Chondrocyte (in vitro differentiated cells): ENCODE measurements at places on chromosomes 3 and 15. TPM values are rescaled to one million over a fixed set of nuclear protein-coding genes. Genes with fewer than 3 reads are reported as not detected.

DNA sequence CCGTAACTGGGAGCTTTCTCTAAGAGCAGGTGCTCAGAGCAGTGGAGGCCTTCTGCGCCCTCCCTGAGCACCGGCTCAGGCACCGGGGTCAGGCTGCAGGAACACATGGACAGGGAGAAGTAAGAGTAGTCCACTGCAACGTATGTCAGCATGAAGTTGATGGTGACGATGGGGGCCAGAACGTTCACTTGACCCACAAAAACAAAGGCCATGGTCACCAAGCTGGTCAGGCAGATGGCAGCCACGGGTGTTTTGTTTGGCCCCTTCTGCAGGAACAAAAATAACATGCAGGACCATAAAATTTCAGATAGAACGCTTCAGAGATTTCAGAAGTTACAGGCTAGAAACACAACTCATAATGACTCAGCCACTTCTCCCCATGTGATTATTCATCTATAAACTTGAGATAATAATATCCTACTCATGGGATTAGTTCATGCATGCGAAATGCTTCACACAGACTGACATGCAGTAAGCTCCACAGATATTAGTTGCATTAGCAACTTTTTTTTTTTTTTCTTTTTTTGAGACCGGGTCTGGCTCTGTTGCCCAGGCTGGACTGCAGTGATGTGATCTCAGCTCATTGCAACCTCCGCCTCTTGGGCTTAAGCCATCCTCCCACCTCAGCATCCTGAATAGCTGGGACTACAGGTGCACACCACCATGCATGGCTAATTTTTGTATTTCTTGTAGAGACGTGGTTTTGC lies 52.2 kb upstream of the HEG1 start:
- no peak for DNase-seq

- no peak for DNase-seq
These were observed 97.5 kb downstream of the ARHGEF26 start for GRCh38 chr3:154218728-154219127.

DNA sequence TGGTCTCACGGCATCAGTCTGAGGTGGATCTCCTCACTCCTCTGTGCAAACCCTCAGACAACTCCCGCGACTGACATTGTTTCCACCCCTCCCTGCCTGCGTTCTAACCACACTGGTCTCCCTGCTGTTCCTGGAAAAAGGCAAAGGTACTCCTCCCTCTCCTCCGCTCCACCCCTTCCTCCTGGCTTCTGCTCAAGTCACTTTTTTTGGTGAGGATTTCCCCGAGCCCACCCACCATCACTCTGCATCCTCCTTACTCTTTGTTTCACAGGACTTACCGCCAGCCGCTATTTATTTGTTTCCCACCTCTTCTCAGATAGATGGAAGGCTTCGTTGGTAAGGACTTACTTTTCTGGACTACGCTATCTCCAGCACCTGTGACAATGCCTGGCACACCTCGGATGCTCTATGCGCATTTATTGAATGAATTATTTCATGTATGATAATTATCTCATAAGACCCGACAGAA lies 25.6 kb downstream of the PRR23E start:
- no peak for DNase-seq

PYDC2 gene
- total RNA-seq: not detected in 3 replicates

DNA sequence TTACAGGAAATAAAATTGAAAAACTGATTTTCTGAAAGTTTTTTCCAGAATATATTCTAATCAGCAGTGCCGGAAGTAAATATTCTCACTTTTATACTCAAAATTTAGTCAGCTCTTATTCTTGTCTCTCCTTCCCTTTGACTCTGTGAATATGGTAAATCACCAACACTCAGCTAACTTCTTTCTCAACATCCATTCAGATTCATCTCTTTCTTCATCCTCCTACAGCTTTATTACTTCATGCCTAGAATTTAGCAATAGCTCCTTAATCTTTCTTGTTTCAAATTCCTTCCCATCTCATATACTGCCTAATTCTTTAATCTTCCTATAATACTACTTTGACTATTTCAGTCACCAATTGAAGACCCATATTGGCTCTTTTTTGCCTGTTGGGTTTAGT lies 67.9 kb downstream of the FGF7 start:
- no peak for DNase-seq

TERC gene
- total RNA-seq: 0.99 to 1.4 TPM in 2 of 3 replicates, not detected in the other

RAB6B gene
- 16.2 to 29.6 TPM (median 25.7 TPM) in 3 replicates for total RNA-seq

DNA sequence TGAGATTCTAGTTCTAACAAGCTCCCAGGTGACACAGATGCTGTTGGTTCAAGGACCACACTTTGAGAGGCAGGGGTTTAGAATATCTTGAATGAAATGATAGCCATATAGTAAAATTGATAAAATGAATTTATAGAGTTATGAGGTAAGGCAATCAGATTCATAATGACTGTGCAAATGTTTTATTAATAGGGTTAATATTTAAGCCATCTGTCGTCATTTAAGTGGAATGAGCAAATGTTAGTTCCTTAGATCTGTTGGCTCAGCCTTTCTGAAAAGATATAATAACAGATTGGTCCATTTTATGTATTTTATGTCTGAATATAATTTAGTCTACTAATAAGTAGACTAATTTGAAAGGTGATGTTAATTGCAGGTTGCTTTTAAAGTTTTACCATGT lies 12.9 kb downstream of the REC114 start:
- DNase-seq: no peak

DNA sequence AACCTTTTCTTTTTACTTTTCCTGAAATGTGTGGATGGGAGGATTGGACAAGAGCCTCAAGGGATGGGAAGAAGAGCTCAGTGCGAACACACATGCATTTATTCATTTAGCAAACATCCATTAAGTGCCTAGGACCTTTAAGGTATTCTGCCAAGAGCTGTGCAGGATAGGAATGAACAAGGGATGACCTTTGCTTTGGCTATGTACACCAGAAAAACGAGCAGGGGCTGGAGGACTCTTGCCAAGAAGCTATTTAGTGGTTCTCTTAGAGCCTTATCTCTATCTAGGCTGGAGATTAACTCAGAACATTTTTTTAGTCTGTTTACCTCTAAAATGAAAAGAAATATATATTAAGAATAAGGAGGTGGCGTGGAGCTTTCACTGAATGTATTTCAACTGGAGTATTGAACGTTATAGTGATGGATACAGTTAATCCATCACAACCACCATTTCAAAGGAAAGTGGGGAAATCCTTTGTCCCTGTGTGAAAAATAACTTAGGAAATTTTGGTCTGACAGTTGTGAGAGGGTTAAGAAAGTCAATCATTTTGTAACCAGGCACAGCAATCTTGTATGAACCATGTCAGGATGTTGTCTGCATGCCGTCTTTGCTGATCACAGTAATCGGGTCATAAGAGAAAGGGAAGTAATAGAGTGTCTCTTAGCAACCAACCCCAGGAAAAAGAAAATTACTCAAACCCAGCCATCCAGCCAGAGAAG lies 279.0 kb downstream of the LPP start:
- no peak for DNase-seq

DNA sequence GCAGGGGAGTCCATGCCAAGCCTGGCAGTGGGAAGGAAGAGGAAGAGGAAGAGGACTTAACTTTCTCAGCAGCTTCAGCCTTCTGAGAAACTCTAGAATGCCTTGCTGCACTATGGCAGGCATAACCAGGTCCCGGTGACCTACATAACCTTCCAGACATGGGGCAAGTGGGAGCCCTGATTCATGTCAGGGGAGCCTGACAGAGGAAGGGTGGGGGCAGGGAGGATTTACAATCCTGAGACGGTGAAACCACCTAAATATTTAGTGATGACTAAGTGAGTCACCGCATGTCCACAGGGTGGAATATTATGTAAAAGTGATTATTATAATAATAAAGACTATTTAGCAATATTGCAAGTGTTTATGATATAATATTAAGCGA lies 46.7 kb downstream of the AMOTL2 start:
- DNase-seq: no peak

GRCh38 chr3:182861348-182861747 lies 68.0 kb downstream of the ATP11B start:
- no peak for DNase-seq

NECTIN3 gene
- 32.0 to 36.7 TPM (median 33.8 TPM) in 3 replicates for total RNA-seq

DNA sequence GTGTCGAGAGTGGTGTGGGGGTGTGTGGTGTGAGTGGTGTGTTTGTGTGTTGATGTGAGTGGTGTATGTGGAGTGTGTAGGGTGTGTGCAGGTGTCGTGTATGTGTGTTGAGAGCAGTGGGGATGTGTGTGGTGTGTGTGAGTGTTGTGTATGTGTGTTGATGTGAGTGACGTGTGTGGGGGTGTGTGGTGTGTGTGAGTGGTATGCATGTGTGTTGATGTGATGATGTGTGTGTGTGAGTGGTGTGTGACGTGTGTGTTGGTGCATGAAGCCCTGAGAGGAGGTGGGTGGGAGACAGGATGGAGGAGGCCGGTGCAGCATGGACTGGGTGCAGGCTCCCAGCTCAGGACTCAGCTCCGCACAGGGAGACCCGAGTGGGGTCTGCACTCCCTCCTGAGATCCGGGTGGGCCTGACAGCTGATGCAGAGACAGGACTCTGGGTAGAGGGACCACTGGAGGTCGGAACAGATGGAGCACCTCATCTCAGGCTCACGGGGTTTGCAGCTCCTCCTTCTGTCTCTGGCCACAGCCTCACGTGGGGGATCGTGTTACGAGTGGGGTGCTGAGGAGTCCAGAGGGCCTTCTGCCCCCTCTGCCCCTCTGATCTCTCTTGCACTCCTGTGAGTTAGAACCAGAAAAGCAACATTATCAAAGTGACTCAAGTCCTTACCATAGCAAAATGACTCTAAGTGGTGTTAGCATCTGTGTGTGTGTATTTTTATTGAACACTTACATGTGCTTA lies 41.3 kb downstream of the ARNT2 start:
- no peak for DNase-seq

DNA sequence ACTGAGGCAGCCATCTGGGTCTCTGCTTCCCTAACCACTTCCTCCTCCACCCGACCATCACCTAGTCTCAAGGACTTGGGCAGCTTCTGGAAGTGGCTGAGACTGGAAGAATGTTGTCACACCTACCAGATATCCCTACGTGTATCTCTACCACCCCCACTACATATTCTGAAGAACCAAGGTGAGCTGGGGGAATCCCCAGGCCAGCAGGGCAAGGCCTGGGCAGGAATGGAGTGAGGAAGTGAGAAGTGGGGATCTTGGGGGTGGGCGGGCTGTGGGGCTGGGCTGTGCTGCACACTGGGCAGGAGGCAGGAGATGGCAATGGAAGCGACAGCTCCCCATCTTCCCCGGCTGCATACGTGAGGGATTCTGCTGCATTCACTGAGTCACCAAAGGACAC lies 17.5 kb upstream of the ALDH1A3 start:
- no peak for DNase-seq

DNA sequence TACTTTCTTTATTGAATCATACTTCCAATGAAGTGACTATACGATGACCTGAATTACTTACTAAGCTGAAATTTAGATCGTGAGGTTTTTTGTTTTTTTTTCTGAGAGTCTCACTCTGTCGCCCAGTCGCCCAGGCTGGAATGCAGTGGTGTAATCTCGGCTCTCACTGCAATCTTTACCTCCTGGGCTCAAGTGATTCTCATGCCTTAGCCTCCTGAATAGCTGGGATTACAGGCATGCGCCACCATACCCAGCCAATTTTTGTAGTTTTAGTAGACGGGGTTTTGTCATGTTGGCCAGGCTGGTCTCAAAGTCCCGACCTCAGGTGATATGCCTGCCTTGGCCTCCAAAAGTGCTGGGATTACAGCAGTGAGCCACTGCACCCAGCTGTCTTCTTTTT lies 28.7 kb downstream of the SPPL2A start:
- no peak for DNase-seq

DNA sequence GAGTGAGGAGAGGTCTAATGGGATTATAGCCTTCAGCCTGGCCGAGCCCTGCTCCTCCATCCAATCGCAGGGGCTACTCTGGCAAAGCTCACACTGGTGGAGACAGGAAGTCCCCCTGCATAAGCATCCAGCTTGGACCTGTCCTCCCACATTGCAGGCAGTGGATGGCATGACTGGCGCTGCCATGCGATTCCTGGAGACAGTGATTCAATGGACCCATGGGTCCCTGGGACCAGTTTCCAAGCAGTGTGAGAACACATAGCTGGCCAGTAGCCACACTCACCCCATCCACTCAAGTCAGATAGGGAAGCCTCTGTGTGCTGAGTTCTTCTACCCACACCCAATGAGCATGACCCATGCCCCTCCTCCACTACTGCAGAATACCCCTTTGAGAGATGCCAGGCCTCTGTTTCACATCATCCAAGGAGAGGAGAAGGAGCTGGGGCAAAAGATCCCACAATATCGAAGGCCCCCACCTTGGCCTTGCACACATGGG lies 18.1 kb upstream of the POC1A start:
- peak; percentile 15 for DNase-seq

TF gene
- total RNA-seq: 1.2 to 3.8 TPM (median 2.2 TPM) in 3 replicates

DNA sequence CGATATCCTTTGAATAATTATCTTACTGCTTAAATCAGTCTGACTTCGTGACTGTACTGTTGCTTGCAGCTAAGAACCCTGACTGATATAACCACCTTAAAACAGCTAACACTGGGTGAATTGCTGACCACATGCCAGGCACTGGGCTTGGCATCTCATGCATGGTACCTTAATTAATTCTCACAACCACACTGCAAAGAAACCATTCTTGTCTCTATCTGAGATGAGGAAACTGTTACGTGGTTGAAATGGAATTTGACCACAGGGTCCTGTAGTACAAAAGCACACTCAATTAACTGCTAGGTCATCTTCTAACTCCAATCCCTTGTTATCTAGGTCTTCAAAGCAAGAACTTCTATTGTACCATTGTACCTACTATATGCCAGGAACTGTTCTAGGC lies 92.7 kb upstream of the PRICKLE2 start:
- no peak for DNase-seq

MYO5C gene
- total RNA-seq: 0.79 to 2.7 TPM (median 1.4 TPM) in 3 replicates

ANKUB1 gene
- total RNA-seq: not detected in 3 replicates

DNA sequence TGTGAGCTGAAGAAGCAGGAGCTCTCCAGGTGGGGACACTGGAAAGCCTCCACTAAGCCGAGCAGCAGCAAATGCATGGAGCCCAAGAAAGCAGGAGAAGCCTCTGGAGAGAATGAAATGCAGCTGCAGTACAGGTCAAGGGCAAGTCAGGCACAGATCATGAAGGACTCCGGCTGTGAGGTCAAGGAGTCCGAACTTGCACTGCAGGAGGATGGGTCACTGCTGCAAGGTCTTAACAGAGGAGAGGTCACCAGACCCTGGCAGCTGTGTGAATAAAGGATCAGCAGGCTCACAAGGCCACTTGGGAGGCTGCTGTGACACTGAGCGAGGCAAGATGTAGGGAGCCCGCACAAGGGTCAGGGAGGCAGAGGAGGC lies 24.7 kb upstream of the SLC41A3 start:
- DNase-seq: no peak
